Activated T-cell treated with anti-CD3 and anti-CD28 coated beads, Interleukin-2, amount 50 U/mL, for 24 hours (primary cell): ENCODE measurements at places on chromosomes 5 and 9.

DNA sequence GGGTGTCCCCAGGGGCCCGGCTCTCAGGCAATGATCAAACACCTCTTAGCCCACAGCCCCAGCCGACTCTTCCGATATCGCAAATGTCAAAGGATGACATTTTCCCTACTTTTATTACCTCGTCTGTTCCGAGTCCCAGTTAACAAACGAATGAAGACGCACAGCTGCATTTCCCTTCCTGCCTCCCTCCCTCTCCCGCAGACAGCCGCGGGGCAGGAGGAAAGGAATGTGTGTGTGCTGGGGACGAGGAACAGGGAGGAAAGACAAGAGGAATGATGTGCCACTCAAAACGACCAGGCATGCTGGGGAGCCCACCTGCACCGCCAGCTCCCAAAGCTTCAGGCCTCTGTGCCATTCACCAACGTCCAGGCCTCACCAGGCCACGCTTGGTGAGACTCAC, 125.9 kb upstream of the SARDH start:
- no peak overlapping the region for H3K4me3 ChIP-seq
- H3K4me1 ChIP-seq: peaks cover 1% of the 10 kb centered on the region
- peaks cover 4% of the 10 kb centered on the region for H3K27me3 ChIP-seq

DNA sequence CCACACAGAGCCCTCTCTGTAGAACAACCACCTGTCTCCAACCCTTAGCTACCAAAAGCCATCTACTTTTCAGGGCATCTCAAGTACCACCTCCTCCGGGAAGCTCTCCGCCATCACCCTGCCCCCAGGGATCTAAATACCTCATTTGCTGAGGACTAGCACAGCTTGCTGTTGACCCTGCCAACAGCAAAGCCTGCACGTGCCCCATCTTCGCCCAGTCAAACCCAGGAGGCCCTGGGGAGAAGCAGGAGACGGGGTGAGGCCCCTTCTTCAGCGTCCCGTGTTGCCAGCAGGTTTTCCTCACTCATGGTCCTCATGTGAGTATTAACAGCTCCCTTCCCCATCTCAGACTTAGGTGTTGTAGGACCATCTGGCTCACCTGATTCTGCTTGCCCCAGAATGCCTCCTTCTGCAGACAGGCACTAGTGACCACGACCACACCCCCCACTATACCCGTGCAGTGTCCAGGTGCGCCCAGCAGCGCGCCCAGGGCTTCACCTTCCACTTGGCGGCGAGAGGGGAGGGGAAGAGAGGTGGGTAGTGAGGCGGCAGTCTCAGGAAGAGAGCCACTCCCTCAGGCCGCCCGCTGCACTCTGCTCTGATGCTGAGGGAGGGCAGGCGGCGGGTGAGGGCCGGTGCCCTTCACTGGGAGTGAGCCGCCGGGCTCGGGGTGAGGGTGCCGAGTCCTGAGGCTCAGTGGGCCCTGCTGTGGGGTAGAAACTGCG, 11.1 kb downstream of the VAV2 start:
- H3K4me1 ChIP-seq: no peaks in the 10 kb centered on the region
- no peaks in the 10 kb centered on the region for H3K27me3 ChIP-seq
- no peak overlapping the region for H3K4me3 ChIP-seq
- no peaks in the 10 kb centered on the region for H3K36me3 ChIP-seq

GRCh38 chr9:35680331-35681105, 6.8 kb downstream of the CA9 start:
- DNase-seq: no peak
- H3K4me1 ChIP-seq: peaks cover 8% of the 10 kb centered on the region
- H3K27me3 ChIP-seq: peaks cover 5% of the 10 kb centered on the region

- no peaks in the 10 kb centered on the region for H3K36me3 ChIP-seq
- no peak overlapping the region for H3K4me3 ChIP-seq
- peaks cover 32% of the 10 kb centered on the region for H3K4me1 ChIP-seq
- no peak for DNase-seq
Observed at GRCh38 chr9:1879501-1879900, 135.6 kb upstream of the SMARCA2 start.

- peaks cover 25% of the 10 kb centered on the region for H3K27me3 ChIP-seq
- H3K27ac ChIP-seq: no peak overlapping the region
- no peak overlapping the region for H3K4me3 ChIP-seq
- no peaks in the 10 kb centered on the region for H3K4me1 ChIP-seq
Observed at GRCh38 chr5:172586125-172587060, 54.7 kb upstream of the NEURL1B start.

- peaks cover 4% of the 10 kb centered on the region for H3K4me1 ChIP-seq
- H3K27ac ChIP-seq: no peak overlapping the region
- DNase-seq: no peak
Observed at GRCh38 chr9:126509718-126510117, 104.0 kb upstream of the LMX1B start.

DNA sequence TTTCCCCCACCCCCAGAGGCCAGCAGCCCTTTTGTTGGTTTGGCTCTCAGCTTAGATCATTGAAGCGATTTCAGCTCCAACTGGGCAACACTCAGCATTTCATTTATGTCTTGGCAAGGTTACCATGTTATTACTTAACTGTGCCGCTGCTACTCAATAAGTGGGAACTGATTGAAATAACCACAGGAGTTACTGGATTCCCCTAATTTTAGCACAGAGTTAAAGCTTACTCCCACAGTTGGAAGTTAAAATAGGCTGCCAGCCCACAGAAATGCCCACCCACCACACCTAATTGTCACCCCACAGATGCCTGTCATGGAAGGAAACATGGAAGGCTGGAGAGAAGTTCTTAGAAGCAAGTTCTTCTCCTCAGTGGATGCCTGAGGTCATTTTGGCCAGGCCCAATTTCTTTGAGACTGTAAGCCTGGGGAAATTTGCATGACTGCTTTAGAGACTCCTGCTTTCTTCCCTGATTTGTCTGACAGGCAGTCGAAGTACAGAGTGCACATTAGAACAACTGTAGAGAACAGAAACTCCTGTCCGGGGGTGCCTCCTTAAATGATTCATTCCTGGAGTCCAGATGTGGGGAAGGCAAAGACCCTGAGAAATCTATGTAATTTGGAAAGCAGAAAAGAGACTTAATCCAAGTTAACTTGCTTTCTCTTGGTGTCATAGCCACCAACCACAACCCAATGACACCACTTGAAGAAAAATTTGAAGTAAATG, 370.0 kb downstream of the ZSWIM6 start:
- no peaks in the 10 kb centered on the region for H3K4me1 ChIP-seq
- no peak overlapping the region for H3K4me3 ChIP-seq
- no peak for DNase-seq

GRCh38 chr5:35066260-35066795, 18.6 kb upstream of the AGXT2 start:
- H3K4me1 ChIP-seq: no peaks in the 10 kb centered on the region
- H3K4me3 ChIP-seq: no peak overlapping the region
- no peak for DNase-seq
- H3K27ac ChIP-seq: no peak overlapping the region
- no peaks in the 10 kb centered on the region for H3K36me3 ChIP-seq
- peaks cover 45% of the 10 kb centered on the region for H3K27me3 ChIP-seq

GRCh38 chr9:7879551-7880245, 80.1 kb upstream of the DMAC1 start:
- DNase-seq: peak; percentile 46
- H3K27me3 ChIP-seq: no peaks in the 10 kb centered on the region
- H3K27ac ChIP-seq: no peak overlapping the region
- H3K4me1 ChIP-seq: peaks cover 10% of the 10 kb centered on the region

- H3K36me3 ChIP-seq: peaks cover 3% of the 10 kb centered on the region
- no peak for DNase-seq
- peaks cover 24% of the 10 kb centered on the region for H3K4me1 ChIP-seq
- no peak overlapping the region for H3K4me3 ChIP-seq
- no peaks in the 10 kb centered on the region for H3K27me3 ChIP-seq
Observed at GRCh38 chr9:124297551-124297901, 39.8 kb downstream of the NEK6 start.

DNA sequence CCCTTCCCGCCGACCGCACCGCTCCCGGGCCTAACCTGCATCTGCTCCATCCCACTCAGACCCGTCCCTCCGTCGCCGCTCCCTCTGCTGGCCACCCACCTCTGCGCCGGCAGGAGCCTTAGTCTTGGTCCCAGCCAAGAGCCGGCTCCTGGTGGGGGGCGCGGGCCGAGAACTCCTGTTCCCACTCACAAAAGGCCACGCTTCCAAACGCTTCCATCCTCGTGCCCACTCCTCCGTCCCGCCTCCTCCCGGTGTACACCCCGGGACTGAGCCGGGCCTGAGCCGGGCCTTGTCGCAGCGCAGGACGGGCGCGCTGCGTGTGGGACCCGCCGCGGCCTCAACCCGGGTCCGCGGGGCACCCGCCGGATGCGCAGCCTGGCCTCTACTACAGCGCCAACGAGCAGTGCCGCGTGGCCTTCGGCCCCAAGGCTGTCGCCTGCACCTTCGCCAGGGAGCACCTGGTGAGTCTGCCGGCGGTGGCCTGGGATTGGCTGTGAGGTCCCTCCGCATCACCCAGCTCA, 7.5 kb downstream of the ADAMTS13 start:
- peaks cover 37% of the 10 kb centered on the region for H3K27me3 ChIP-seq
- H3K4me3 ChIP-seq: no peak overlapping the region
- DNase-seq: peak; percentile 38
- H3K36me3 ChIP-seq: no peaks in the 10 kb centered on the region
- peaks cover 4% of the 10 kb centered on the region for H3K4me1 ChIP-seq
- no peak overlapping the region for H3K27ac ChIP-seq

GRCh38 chr9:125747765-125748445, 732 bp downstream of the PBX3 start:
- peaks cover 45% of the 10 kb centered on the region for H3K4me1 ChIP-seq
- H3K27ac ChIP-seq: peak overlapping the region; percentile 81
- H3K27me3 ChIP-seq: peaks cover 5% of the 10 kb centered on the region
- peak; percentile 56 for DNase-seq

DNA sequence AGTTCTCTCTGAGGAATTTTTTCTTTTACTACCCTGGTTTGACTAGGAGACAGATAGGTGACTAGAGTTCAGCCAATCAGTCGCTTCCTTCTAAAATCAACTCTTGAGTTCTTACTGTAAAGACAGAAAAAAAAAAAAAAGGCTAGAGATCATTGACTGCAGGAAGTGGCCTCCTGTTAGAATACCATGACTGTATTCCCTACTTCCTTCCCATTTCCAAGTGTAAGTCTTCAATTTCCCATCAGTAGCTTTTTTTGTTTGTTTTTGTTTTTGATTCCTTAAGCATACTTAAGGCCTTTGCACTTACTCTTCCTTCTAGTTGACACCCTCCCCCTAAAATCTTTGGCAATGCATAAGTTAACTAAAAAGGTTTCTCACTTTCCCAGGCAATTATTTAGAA, 154.3 kb downstream of the HMHB1 start:
- no peak overlapping the region for H3K27ac ChIP-seq
- H3K4me3 ChIP-seq: no peak overlapping the region
- no peaks in the 10 kb centered on the region for H3K36me3 ChIP-seq
- DNase-seq: no peak

DNA sequence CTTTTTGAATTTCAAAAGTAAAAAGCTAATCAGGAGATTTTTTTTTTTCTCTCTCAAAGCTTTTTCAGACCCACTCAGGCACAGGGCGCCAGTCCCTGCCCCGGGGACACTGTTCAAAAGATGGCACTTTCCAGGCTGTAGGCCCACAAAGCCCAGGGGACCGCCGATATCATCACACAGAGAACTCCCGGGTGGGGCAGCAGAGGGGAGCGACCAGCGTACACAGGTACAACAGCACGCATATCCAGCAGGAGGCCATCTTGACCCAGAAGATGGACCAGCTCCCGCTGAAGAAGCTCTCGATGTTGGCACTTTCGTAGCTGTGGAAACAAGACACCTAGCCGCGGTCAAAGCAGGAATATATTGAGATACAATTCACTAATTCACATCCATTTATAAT, 108.3 kb downstream of the THBS4 start:
- H3K4me3 ChIP-seq: no peak overlapping the region
- H3K4me1 ChIP-seq: peaks cover 60% of the 10 kb centered on the region
- DNase-seq: no peak
- peaks cover 72% of the 10 kb centered on the region for H3K36me3 ChIP-seq
- no peaks in the 10 kb centered on the region for H3K27me3 ChIP-seq

DNA sequence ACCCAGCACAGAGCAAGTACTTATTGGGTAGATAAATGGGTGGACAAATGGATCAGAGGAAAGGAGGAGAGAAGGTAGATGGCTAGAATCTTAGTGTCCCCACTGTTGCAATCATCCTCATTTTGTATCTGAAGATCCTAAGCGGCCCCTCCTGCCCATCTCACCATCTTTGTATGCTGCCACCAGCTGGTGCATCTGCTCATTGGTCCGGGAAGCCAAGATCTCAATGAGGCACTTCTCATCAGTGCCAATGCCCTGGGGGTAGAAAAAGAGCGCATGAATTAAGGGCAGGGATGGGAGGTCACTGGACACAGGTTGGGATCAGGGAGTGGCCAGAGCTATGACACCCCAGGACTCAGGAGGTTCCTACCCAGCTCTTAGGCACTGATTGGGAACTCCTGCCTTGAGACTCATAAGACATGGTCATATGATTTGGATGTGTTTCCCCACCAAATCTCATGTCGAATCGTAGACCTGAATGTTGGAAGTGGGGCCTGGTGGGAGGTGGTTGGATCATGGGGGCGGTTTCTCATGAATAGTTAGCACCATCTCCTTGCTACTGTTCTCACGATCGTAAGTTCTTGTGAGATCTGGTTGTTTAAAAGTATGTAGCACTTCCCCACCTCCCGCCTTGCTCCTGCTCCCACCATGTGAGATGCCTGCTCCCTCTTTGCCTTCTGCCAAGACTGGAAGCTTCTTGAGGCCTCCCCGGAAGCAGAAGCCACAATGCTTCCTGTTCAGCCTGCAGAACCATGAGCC, 20.3 kb downstream of the ANXA6 start:
- H3K27ac ChIP-seq: peak overlapping the region; percentile 80
- H3K27me3 ChIP-seq: no peaks in the 10 kb centered on the region
- H3K4me3 ChIP-seq: no peak overlapping the region
- no peak for DNase-seq
- H3K36me3 ChIP-seq: peaks cover 87% of the 10 kb centered on the region

DNA sequence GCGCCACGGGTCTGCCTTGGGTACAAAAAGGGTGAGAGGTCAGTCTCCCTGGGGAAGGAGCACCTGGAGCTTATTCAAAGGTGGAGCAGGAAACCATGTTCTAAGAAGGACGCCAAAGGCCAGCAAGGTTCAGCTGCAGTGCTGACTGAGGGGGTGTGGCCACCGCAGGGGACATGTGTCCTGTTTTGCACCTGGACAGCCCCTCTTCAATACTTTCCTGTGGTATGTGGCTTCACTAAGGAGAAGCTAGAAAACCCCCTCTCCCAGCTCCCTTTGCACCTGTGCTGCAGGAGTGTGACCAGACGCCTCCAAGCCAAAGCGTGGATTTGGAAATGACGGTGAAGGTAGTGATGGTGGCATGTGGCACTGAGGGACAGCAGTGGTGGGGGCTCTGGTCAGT, 23.6 kb downstream of the TRIM14 start:
- no peak overlapping the region for H3K4me3 ChIP-seq
- H3K36me3 ChIP-seq: peaks cover 91% of the 10 kb centered on the region
- no peaks in the 10 kb centered on the region for H3K27me3 ChIP-seq
- DNase-seq: no peak

DNA sequence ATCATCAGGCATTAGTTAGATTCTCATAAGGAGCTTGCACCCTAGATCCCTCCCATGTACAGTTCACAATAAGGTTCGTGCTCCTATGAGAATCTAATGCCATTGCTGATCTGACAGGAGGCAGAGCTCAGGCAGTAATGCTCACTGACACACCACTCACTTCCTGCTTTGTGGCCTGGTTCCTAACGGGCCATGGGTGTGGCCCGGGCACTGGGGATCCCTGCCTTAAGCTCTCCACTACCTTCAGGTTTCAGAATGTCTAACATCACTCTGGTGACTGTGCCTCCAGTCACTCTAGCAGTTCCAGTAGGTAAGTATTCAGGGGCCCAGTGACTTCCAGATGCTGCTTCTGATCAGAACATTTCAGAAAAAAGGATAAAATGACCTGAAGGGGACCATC, 152.4 kb downstream of the LRRC70 start:
- no peaks in the 10 kb centered on the region for H3K36me3 ChIP-seq
- H3K4me1 ChIP-seq: peaks cover 4% of the 10 kb centered on the region
- DNase-seq: no peak

- no peak overlapping the region for H3K27ac ChIP-seq
- H3K4me3 ChIP-seq: no peak overlapping the region
Observed at GRCh38 chr9:27638716-27639115, 65.4 kb upstream of the C9orf72 start.
